Karpas-422 (cell line): ENCODE measurements at places on chromosomes 1 and 21.

DNA sequence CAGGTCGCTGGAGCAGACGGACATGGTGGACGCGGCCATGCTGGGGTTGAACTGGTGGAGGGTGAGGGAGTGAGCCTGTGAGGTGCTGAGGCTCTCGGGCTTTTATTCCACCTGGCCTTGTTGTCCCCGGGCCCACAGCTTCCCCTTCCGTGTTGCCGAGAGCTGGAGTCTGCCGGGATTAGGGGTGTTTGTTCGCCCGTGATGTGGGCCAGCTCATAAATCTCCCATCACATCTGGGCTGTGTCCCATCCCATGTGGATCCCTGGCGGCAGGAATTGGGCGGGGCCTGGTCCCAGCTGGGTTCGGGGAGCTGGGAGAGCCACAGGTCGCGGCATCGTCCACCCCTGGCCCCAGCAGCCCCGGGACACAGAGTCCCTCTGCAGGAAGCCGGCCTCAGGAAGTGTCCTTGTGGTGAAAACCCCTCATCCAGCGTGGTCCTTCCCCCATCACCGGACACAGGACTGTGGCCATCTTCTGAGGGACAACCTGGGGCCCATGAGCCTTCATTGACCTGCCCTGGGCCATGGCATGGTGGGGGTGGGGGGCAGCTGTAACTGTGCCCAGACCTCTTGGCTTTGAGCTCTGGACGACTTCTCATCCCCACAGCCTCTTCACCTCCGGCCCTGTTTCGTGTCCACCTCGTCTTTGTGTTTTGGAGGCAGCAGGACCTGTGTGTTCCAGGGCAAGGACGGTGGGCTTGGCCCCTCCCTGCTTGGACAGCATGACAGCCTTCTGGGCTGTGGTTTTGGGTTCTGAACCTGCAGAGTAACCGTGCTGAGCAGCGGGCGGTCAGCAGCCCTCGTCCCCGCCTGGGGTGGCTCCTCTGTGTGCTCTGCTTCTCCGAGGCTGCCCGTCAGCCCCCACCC is at the start of gene KRTAP10-6:
Gene KRTAP10-6 (minus strand): TSS at position 60 of the 866 bp plus-strand sequence. CDS start 21 bp downstream, at position 39.
- DNase-seq: no peak

- DNase-seq: no peak
Observed at GRCh38 chr1:3029481-3029961, 8.3 kb downstream of the ACTRT2 start.

DNA sequence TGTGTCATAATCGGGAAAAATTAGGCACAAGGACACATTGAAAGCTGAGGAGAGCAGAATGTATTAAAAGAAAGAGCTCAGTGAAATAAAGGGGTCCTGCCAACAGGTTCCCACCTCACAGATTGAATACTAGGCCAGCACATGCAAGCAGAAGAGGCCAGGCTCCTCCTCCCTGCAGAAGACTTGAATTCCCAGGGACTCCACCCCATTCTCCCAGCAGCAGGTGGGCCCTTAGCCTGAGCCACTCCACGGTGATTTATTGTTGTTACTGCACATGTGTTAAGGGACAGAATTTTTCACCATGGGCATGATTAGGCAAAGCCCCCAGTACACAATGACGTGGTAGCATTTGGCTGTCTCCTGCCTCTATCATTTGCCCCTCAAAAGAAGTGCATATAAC is 1844.7 kb downstream of the NCAM2 start:
- no peak for DNase-seq

GRCh38 chr1:201958348-201958747 is 3.0 kb downstream of the TIMM17A start:
- DNase-seq: no peak

- DNase-seq: no peak
Observed at GRCh38 chr1:193593147-193593885, 406.9 kb upstream of the B3GALT2 start.

GRCh38 chr1:19866758-19867157 is 15.4 kb upstream of the OTUD3 start:
- DNase-seq: no peak

DNA sequence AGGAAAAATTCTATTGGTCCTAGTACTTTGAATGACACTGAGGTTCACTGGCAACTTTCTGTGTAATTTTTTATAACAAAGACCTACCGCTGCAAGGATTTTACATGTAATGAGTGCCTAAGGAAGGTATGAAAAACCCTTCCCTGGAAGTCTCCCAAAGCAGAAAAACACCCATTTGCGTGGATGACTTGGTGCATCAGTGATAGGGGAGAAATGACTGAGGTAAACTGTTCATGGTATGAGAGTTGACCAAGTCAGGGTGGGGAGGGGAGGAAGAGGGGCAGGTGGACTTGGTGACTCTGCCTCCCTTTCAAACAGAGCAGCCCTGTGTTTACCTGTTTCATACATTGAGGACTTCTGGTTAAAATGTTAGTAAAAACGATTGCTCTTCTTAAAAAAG is 78.8 kb upstream of the IPO9 start:
- DNase-seq: no peak

DNA sequence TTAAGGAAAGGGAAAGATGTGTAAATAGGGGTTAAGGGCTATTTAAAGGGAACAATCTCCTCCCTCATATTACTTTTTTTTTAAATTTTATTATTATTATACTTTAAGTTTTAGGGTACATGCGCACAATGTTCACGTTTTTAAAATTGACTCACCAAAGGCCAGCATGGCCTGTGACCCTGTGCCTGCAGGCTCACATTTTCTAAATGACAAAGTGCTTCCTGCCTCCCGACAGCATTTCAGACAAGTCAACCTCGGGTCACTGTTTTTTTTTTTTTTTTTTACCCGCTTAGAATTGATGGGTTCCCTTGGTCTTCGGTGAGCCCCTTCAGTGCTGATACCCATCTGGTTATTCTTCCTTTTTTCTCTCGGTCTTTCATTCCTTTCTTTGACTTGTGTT is 70.4 kb upstream of the SCAF4 start:
- DNase-seq: no peak
